ENCODE measurements at places on chromosomes 2 and 18. TPM values are rescaled to one million over a fixed set of nuclear protein-coding genes. Genes with fewer than 3 reads are reported as not detected.

Gene ALK
- 1.0 TPM for total RNA-seq

Gene WDCP
- 13.1 TPM for total RNA-seq

Gene RAD51AP2
- 0.26 TPM for total RNA-seq

Gene CFAP65
- not detected for total RNA-seq

Gene EIF4E2
- total RNA-seq, result 63.3 TPM

Gene RFX8
- total RNA-seq, result 0.69 TPM

Gene IL1R2
- total RNA-seq, result 0.37 TPM

Gene AGPS
- total RNA-seq, result 69.7 TPM

Gene CCDC85A
- 7.1 TPM for total RNA-seq

Gene CYP20A1
- 57.6 TPM for total RNA-seq

Gene STEAP3
- 1.1 TPM for total RNA-seq

Gene OSBPL1A
- 53.3 TPM for total RNA-seq

Gene IL18R1
- total RNA-seq, result 3.3 TPM

Gene CYP26B1
- total RNA-seq, result 4.7 TPM

Gene MYO3B
- total RNA-seq, result 2.8 TPM

Gene MRO
- 1.2 TPM for total RNA-seq

Gene CDK5R2
- total RNA-seq, result 0.16 TPM

Gene IL1R1
- total RNA-seq, result 34.9 TPM

Gene D2HGDH
- total RNA-seq, result 9.7 TPM

Gene SLC23A3
- total RNA-seq, result 2.2 TPM

Gene SERPINB3
- 0.16 TPM for total RNA-seq

Gene SP140L
- total RNA-seq, result 16.8 TPM

Gene CAPN13
- 6.0 TPM for total RNA-seq

Gene C2orf66
- 0.32 TPM for total RNA-seq

Gene PSMD1
- 81.7 TPM for total RNA-seq

Gene UGT1A6
- total RNA-seq, result 17.6 TPM

Gene SCN7A
- total RNA-seq, result 133 TPM

Gene PPP1R1C
- total RNA-seq, result 3.4 TPM

Gene STPG4
- not detected for total RNA-seq

Gene COL3A1
- total RNA-seq, result 20,765 TPM

Gene DSC1
- total RNA-seq, result 0.16 TPM

Gene NPPC
- 1.4 TPM for total RNA-seq

Gene CYBRD1
- total RNA-seq, result 223 TPM

Gene RAX
- total RNA-seq, result not detected

Gene TMEM247
- not detected for total RNA-seq

Gene TUBB8B
- not detected for total RNA-seq

Gene C2orf80
- total RNA-seq, result 0.37 TPM

Gene SRBD1
- total RNA-seq, result 48.3 TPM

Gene ITGB6
- 25.2 TPM for total RNA-seq

Gene UPP2
- total RNA-seq, result 0.16 TPM

Gene CIB4
- not detected for total RNA-seq

Gene ZC3H6
- 18.4 TPM for total RNA-seq

Gene DNER
- 4.4 TPM for total RNA-seq

Gene SMYD1
- 5.7 TPM for total RNA-seq

Gene ERFE
- 0.79 TPM for total RNA-seq

Gene TUBA3E
- not detected for total RNA-seq

Gene ALPP
- not detected for total RNA-seq

Gene RAB27B
- 19.8 TPM for total RNA-seq

Gene HAAO
- 10.6 TPM for total RNA-seq

Gene TRABD2A
- 1.3 TPM for total RNA-seq

Gene ASTL
- total RNA-seq, result 0.85 TPM

Gene FER1L5
- 0.58 TPM for total RNA-seq

Gene UGT1A5
- 0.79 TPM for total RNA-seq

Gene MGAT4A
- total RNA-seq, result 23.8 TPM

Gene MYL12B
- 264 TPM for total RNA-seq

Gene TBR1
- 0.11 TPM for total RNA-seq

Gene TIMM21
- 26.7 TPM for total RNA-seq

Gene EMILIN1
- 122 TPM for total RNA-seq

Gene DTNA
- total RNA-seq, result 31.7 TPM

All from urinary bladder (tissue), 4 donors.